Smooth muscle cell of the umbilical artery (primary cell): ENCODE measurements at places on chromosomes 1 and 21. TPM values are rescaled to one million over a fixed set of nuclear protein-coding genes. Genes with fewer than 3 reads are reported as not detected.

Gene PLA2G4A
- 9.2 and 19.3 TPM in 2 replicates for total RNA-seq

Gene RCSD1
- not detected in 2 replicates for total RNA-seq

Gene INAVA
- total RNA-seq, result 0.18 TPM in 1 of 2 replicates, not detected in the other

Gene ATAD3C
- total RNA-seq, result 0.09 TPM in 1 of 2 replicates, not detected in the other

Gene BMP8B
- not detected in 2 replicates for total RNA-seq

Gene NTMT2
- not detected in 2 replicates for total RNA-seq

Gene TRIM45
- total RNA-seq, result 2.4 and 5.3 TPM in 2 replicates
